ENCODE measurements at places on chromosomes 1 and 21.

GRCh38 chr1:23178950-23179349 is 10.3 kb upstream of the LUZP1 start:
- no peak for DNase-seq

GRCh38 chr21:42461185-42461520 is 34.9 kb downstream of the RSPH1 start:
- no peak for DNase-seq

GRCh38 chr1:201933840-201934430 is 12.4 kb downstream of the LMOD1 start:
- DNase-seq = no peak

DNA sequence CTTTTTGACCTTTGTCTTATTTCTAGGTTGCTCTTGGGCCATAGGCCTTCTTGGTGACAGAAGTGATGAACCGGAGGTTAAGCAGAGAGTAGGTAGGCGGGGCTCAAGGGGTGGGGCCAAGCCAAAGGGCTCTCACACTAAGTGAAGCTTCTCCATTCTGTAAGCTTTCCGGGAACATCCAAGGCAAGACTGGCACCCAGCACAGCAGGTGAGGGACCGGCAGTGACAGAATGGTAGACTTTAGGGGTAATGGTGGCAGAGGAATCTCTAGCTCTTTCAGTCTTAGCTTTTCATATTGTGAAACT is at the start of gene TNFAIP8L2:
Gene TNFAIP8L2, plus strand, starts transcription at position 135 of the 305 bp plus-strand sequence. CDS start 2,049 bp downstream, outside the sequence.
- DNase-seq = no peak

DNA sequence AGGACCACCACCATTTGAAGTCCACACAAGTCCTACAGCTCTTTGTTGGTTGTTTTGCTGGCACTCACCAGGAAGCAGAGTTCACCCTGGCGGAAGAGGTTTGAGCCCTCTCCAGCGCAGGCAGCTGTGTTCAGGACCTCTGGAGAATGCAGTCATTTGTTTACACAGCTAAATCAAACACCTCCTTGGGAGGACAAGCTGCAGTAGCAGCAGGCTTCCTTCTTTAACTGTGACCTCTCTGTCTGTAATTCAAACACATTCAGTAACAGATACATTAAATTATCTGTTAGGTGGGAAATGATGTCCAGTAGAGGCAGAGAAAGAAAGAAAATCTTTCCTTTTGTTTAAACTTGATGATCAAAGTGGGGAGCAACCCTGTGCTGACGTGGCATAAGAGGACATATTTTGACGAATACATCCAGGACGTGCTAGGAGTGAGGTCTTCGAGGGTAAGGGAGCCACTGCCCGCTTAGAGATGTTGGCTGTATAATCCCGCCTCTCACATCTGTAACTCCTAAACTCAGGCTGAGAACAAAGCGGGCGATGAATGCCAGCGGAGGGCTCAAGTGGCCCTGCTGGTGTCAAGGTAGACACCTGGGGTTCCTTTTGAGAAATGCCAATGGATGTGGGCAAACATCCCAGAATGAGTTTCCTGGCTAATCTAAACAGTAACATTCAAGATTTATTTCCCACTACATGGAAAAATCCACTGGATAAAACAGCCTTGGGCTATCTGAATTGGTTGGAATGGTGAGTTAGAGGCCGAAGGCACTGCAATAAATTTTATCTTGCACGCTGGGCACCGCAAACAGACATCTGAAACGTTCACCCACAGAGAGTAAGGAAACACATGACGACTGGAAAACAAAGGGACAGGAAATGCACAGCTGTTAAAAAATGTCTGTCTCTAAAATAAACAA is 51.7 kb downstream of the ABCA4 start:
- DNase-seq = peak; percentile 64

GRCh38 chr21:26441149-26441548 is 131.9 kb downstream of the CYYR1 start:
- no peak for DNase-seq

- no peak for DNase-seq
Measured at GRCh38 chr1:245263529-245264095, 108.8 kb downstream of the KIF26B start.

DNA sequence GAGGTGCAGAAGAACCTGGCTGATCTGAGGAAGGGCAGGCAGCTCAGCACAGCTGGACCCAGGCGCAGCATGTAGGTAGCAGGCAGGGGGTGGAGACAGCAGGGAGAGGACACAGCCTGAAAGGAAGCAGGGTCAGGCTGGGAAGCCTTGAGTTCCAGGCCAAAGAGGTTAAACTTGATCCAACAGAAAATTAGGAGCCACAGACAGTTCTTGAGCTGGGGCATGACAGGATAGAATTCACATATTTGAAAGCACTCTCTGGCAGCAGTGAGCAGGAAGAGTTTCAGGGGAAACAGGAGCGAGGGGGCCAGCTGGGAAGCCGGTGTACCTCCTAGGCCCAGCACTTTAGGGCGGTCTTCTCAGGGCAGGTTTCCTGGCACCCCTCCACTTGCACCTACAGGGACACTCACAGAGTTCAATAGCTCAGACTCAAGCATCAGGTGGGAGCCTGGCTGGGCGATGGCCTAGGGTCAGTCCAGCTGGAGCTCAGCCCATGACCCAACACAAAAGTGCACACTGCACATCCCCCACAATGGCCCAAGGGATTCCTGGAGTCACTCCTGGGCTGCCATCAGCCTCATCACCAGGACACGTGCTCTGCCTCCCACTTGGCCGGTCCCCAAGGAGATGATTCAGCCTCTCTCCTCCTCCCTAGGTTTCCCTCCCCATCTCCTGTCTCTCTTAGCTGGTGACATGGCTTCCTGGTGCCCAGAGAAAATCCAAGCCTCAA is 22.7 kb downstream of the MATN1 start:
- DNase-seq = no peak

- DNase-seq = no peak
Measured at GRCh38 chr1:193533853-193534252, 347.4 kb upstream of the B3GALT2 start.

- DNase-seq = no peak
Measured at GRCh38 chr1:94326329-94326728, 88.9 kb upstream of the ARHGAP29 start.

DNA sequence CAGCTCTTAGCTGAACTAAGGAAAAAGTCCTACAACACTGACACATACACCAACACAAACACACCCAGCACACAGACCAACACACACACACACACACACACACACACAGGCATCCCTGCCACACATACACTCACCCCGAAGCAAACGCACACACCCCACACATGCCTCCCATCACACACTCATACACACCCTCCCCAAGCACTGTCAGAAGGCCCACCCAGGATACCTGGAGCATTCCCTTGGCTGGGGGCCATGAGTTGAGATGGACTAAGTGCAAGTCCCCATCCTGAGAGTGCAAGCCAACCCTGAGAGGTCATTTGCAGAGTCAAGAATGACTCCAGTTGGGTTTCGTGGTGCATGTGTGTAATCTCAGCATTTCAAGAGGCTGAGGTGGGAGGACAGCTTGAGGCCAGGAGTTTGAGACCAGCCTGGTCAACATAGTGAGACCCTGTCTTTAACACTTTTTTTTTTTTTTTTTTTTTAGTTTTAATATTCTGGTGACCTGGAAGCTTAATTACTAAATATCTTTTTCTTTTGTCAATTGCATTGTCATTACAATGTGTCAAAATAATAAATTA is 117.3 kb downstream of the RHOU start:
- DNase-seq = no peak
